ENCODE measurements at places on chromosomes 13 and 19. TPM values are rescaled to one million over a fixed set of nuclear protein-coding genes. Genes with fewer than 3 reads are reported as not detected.

The SLC1A5 gene
- 216 TPM for total RNA-seq

The LIM2 gene
- not detected for total RNA-seq

The SLC5A5 gene
- not detected for total RNA-seq

The ZFP82 gene
- 11.5 TPM for total RNA-seq

The NMRK2 gene
- total RNA-seq, result not detected

The HSH2D gene
- total RNA-seq, result 5.5 TPM

The UNC13A gene
- total RNA-seq, result 0.31 TPM

Measured in lung (tissue), 17 donors.